ENCODE measurements at places on chromosomes 2 and 18.
A peak's percentile ranks its signal among the peaks of the same experiment; 100 is the strongest.

- no peak for DNase-seq
These were observed 114.2 kb downstream of the SEPTIN10 start for GRCh38 chr2:109499566-109499965.

- DNase-seq, result no peak
These were observed 8.0 kb downstream of the ALPI start for GRCh38 chr2:232463701-232464543.

DNA sequence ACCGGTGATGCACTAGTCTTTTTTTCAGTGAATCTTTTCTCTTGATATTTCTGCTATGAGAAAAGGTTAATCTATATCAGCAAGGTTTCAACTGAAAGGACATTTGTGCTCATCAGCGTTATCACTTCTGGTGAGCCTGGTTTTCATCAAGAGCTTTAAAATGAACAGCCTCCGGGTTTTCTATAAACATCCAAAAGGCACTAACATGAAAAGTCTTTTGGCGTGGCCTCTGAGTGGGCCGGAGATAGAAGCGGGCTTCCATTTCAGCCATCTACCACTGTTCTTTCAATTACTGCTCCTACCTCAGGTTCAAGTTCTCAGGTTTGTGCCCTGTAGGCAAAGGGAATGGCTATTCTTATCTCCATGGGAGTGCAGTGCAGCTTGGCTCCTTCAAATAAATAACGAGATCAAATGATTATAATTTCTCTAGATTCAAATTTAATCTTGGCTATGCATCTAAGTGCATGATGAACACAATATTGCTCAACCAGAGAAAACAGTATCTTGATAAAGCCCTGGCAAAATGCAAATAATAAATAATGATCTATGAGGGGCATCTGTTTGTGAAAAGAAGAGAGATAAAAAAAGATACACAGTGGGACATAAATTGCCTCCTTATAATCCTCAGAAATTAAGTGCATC, 314.8 kb downstream of the CDH2 start:
- DNase-seq, result no peak

- DNase-seq, result no peak
These were observed 156.6 kb downstream of the INO80D start for GRCh38 chr2:205929246-205929942.

DNA sequence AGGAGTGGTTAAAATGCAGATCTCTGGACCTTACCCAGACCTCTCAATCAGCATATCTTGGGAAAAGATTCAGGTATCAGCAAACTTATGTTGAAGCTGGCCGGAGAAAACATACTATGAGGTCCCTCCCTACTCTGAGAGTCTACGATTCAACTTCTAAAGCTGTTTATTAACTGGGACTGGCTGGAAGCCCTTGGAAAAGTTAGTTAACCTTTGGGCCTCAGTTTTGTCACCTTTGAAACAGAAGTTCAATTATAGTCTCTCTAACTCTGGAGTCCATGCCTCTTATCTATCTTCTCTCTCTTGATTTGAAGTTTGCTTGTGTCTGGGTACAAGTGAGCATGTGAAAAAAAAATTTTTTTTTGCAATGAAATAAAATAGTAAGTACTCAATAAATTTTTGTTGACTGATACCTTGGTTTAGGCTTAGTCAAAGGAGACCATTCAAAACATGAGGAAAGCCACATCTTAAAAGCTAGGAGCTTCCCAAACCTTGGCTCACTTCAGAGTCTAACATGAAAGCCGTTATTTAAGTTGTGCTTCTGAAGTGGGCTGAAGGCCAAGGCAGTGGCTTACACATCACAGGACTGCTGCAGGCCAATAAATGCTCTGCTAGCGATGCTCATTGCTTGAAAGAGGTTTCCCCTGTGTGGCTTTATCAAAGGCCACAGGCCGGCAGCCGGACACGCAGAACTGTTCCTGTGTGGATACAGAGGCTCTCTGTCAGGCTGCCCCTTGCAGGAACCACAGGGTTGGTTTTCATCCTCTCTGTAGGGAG, 110.6 kb upstream of the FAM136A start:
- DNase-seq, result no peak

DNA sequence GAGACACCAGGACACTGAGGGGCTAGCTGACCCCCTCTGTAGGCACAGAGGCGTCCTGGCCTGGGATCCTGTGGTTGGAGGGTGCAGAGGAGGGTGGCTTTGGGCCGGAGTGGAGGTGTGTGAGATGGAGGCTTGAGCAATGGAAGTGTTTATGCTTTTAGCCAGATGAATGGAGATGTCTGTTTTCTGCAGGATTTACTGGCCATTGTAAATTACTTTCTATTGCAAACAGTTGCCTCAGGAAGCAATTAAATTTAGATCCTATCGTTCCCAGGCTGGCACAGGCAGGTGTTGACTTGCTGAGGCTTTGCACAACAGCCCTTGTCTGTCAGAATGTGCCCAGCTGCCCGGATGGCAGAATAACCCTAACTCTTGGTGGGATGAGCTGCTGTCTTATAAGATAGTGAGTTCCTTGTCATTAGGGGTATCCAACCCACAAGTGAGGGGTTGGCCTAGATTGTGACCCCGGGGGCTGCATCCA, 1.8 kb upstream of the ARID5A start:
- no peak for DNase-seq

- DNase-seq, result no peak
These were observed 87.3 kb downstream of the HNRNPLL start for GRCh38 chr2:38515155-38516074.

DNA sequence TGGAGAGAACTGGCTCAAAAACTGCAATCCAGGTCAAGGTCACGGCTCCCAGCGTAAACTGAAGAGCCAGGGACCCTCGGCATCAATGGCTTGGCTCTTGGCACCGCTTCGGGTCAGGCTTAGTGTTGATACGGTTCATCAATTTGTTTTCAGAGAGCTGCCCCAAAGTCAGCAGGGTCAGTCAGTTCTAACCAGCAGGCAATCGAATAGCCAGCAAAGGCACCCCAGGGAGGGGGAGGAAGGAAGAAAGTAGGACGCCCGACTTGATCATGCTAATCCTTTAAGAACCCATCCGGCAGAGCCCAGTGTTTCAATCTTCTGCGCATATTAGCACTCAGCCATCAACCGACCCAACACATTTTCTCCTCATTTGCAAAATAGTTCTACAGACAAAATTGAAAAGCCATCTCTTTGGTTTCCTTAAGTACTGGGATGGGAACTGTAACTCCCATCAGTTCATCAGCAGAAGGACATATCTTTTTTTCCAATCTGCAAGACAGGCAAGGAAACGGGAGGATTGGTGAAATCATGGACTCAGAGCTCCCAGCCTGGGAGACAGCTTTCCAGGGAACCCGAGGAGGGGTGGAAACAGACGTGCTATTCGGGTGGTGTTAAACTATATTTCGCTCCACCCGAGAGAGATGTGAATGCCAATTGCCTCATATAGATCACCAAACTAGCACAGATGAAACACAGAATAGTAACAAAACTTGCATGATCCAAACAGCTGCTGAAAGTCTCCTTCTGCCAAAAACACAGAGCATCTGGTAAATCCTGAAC, 40.7 kb upstream of the CABLES1 start:
- no peak for DNase-seq

DNA sequence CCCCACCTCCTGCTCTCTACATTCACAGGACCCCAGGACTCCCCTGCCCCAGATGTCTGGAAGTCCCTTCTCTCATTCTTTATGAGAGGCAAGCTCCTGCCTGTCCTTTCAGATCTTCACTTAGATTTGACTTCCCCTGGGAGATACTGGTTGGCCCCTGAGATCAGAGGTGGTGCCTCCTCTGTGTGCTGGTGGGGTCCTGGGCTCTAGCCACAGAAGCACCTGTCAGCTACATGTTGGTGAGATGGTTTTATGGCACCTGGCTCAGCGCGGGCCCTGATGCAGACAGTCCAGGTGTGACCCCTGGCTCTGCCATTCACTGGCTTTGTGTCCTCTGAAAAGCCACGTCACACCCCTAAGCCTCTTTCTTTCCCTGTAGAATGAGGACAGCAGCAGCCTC, 369.6 kb upstream of the ID2 start:
- DNase-seq, result no peak

DNA sequence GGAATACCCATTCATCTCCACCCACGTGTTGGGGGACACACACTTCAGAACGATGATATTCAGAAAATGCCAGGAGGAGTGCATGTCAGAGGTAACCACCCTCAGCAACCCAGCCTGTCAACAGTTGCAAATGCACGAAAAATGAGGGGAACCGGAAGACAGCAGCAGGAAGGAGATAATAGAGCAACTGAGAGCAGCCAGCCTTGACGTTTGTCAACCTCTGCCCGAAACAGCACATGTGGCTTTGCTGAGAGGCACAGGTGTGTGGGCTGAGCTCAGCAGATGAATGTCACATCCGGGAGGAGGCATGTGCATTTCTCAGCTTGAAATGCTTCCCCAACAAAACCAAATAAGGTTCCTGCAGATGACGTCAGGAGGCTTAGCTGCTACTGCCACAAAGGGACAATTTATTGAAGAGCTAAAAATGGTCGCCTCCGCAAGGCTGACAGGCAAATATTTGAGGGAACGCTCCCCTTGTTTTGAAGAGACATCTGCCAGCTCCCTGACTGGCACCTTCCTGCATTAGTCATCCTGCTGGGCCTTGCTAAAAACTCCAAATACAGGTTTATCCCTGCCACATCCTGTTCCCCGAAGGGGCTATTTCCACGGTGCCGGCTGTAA, 419.0 kb downstream of the NBAS start:
- DNase-seq, result peak; percentile 32

GRCh38 chr2:14194233-14194632, 438.3 kb upstream of the LRATD1 start:
- DNase-seq, result no peak

DNA sequence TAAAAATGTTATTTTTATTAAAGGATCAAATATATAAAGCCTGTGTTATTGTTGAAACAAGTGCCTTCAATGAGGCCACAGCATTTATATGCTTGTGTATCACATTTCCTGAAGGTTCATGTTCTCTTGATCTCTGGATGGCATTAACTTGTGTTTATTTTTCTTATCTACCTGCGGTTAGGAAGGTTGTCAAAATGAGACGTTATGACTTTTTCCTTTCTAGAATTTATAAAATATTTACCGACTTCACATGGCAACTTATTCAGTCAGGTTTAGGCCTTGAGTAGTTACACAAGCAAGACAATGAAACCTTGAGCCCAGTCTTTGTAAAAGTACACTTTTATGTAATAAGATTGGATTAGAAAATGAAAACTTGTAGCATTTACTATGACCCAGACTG, 196.4 kb upstream of the ACVR2A start:
- DNase-seq, result no peak

DNA sequence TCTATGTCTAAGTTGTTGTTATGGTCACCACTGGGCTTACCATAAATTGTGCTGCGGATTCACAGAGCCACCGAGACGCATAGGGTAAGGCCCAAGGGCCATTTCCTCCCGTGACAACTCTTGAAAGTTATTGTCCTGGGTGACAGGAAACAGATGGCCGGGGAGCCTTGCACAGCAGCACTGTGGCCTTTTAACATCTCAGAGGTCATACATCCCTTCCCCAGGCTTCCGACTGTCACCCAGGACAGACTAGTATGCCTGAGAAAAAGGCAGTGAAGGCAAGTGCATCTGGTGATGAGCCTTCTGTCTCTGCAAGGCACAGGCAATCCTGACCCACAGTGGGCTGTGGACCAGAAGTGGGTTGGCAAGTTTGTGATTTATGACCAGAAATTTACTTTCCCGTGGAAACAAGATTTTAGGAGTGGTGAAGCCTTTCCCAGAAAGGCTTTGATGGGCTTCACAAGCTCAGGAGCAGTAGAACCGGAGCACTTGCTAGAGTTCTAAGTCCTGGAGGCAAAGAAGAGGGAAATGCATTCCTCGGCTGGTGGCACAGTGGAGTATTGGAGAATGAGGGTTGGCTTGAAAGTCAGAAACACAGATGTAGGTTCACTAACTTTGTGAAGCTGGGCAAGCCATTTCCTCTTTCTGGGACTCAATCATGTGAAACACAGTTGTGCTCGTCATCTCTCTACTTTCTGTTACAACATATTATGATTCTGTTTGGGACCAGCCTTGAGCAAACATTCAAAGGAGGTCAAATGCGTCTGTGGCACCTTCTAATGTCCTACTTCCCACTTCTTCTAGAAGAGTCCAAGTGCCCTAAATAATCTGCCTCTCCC, 2.0 kb upstream of the CAPN14 start:
- DNase-seq, result no peak

DNA sequence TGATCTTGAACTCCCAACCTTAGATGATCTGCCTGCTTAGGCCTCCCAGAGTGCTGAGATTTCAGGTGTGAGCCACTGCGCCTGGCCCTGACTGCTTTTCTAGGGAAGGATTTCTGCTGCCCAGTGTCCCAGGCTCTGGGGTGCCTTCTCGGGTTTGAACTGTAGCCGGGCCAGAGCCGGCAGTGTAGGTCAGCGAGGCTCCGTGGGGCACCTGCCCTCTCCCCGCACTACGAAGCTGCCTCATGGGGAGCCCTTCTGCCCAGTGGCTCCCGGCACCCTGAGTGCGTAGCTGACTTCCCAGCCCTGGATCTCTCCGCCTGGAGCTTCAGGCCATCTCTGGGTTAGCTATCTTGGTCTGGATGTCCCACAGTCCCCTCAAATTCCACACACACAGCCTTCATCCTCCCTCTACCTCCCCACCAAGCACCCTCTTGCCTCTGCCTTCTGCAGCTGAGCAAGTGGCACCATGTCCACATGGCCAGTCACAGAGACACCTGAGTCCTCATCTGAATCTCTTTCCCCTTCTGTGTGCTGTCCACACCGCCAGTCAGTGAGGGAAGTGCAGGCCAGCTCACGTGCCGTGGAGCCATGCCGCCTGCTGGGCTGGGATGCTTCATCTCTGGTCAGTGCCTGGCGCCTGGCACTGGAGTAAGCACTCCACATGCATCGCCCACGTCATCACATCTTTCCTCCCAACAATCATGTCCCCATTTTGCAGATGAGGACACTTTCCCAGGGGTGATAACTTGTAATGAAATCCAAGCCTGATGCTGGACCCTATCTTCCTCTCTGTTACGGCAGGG, 69.2 kb downstream of the EDAR start:
- DNase-seq, result no peak

DNA sequence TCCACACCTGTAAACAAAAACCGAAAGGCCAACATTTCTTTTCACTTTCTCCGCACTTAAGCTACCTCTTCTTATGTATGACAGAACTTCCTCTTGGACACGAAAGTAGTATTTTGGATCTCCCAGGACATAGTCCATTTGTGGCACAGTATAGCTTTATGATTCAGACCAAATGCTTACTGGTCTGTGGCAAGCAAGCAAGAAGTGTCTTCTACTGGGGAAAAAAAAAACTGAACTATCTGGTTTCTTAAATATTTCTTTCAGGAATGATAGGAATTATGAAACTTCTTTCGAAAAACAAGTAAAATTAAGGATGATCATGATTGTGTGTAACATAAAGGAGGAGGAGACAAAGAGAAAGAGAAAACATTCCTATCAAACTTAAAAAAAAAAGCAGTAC, 33.6 kb downstream of the SRBD1 start:
- DNase-seq, result no peak

- no peak for DNase-seq
These were observed 49.3 kb downstream of the CD226 start for GRCh38 chr18:69898241-69898861.

DNA sequence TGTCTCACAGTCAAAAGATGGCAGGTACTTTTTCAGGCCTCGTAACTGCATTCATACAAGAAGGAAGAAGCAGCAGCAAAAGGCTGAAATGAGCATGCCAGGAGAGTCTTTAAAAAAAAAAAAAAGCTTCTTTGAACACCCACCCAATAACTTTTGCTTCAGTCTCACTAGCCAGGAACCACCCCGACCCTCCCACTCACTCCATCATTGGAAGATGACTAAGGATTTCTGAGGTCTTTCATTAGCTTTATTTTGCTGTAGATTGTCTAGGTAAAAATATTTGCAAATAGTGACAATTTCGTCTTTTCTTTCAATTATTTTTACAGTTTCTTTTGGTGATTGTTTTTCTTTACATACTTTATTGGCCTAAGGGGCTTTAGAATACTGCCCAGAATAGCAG, 37.9 kb downstream of the RBBP8 start:
- no peak for DNase-seq

All from esophagus squamous epithelium (tissue), 5 donors.